ENCODE measurements at places on chromosomes 7 and 10.

- no peak for DNase-seq
Measured at GRCh38 chr10:528173-529165, 161.0 kb downstream of the DIP2C start.

DNA sequence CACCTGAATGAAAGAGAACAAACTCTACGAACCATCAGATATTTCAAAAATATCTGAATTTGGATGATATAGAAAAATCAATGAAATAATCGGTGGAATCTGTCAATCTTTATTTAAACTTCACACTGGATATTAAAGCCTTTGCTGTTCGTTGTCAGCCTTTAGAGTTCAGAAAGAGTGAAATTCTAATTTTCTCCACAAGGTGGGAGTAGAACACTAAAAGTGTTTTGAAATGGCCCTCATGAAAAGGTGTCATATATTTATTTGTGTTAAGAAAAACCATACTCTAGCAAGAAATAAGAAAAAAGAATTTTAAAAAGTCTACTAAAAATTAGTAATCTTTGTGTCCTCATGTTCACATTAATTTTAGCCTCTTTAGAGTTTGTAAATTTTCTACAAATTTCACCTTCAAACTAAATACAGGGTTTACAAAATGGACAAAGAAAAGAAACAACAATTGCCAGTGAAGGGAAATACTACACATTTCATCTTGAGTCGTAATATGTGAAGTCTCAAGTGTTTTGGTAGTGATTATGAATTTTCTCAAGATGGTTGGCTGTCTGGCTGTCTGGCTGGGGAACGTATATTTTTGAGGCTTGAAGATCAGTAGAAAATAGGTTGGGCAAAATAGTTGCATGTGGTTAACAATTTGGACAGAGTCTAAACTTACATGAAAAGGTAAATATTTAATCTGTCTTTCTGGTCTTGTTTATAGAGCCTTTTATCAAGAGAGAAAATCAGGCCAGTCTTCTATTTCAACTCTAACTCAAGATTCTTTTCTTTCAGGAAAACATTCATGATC lies 43.7 kb downstream of the DNAJB9 start:
- DNase-seq = no peak

- no peak for DNase-seq
Measured at GRCh38 chr7:144820552-144820951, 15.3 kb downstream of the TPK1 start.

DNA sequence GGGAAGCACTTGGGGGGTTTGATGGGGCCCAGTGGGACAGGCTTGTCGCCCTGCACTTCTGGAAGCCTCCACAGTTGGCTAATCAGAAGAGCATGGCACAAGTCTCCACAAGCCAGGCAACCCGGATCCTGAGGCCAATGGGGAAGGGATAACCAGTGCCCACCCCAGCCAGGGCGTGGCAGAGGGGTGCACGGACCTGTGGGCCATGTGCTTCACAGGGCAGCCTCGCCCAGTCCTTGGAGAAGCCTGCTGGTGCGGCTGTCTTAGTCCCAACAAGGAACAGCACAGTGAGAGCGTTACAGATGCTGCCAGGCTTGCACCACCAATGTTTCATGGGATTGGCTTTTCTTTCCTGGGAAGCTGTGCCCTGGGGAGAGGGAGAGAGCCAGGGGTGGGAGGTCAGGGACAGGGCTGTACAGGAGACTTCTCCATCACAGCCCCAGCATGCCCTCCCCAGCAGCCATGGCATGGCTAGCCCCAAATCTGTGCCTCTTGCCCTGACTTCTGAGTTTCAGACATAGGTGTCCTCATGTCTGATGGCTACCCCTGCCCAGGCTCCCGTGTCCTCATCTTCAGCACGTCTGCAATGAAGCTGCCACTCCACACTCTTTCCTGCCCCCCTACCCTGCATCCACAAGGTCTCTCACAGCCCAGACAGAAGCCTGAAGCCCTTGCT lies 116.0 kb downstream of the PTPN20 start:
- no peak for DNase-seq

DNA sequence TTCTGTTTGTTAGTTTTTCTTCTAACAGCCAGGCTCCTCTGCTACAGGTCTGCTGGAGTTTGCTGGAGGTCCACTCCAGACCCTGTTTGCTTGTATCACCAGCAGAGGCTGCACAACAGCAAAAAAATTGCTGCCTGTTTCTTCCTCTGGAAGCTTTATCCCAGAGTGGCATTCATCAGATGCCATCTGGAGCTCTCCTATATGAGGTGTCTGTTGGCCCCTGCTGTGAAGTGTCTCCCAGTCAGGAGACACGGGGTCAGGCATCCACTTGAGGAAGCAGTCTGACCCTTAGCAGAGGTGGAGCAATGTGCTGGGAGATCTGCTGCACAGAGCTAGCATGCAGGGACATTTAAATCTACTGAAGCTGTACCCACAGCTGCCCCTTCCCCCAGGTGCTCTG lies 26.7 kb upstream of the CROT start:
- DNase-seq = no peak

- no peak for DNase-seq
Measured at GRCh38 chr7:158576050-158576762, 11.4 kb downstream of the PTPRN2 start.

- DNase-seq = no peak
Measured at GRCh38 chr7:27689150-27689549, 26.5 kb upstream of the HIBADH start.

- DNase-seq = no peak
Measured at GRCh38 chr7:13130321-13130720, 442.9 kb downstream of the ARL4A start.
